ENCODE measurements at places on chromosomes 1 and 21. TPM values are rescaled to one million over a fixed set of nuclear protein-coding genes. Genes with fewer than 3 reads are reported as not detected.

Gene SPRR2G
- not detected for total RNA-seq

Gene VANGL2
- total RNA-seq, result 1.9 TPM

Gene KCNE2
- not detected for total RNA-seq

DNA sequence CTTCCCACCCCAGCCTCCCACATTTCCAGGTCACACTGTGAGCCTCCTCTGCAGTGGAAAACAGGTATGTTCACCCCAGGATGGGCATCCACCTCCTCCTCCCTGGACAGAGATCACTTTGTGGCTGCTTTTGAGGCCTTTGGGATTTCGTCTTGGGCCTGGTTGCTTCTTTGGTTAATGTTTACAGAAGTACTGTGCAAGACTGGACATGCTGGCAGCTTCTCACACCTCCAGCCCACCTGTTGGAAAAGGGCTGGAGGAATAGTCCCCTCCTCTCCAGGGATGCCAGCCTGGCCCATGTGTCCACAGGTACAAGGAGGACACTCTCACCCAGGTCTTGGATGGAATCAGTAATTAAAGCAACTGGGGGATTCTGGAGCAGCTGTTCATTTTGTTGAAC lies 56.1 kb downstream of the KAZN start:
- H3K27me3 ChIP-seq, result no peaks in the 10 kb centered on the region
- H3K4me3 ChIP-seq, result no peak overlapping the region
- H3K4me1 ChIP-seq, result no peaks in the 10 kb centered on the region
- no peak overlapping the region for H3K27ac ChIP-seq
- no peaks in the 10 kb centered on the region for H3K36me3 ChIP-seq
- no peak for DNase-seq

GRCh38 chr21:35989138-35989735 lies 71.1 kb downstream of the SETD4 start:
- no peak overlapping the region for H3K4me3 ChIP-seq
- no peaks in the 10 kb centered on the region for H3K27me3 ChIP-seq
- no peaks in the 10 kb centered on the region for H3K4me1 ChIP-seq
- no peaks in the 10 kb centered on the region for H3K36me3 ChIP-seq
- DNase-seq, result no peak

DNA sequence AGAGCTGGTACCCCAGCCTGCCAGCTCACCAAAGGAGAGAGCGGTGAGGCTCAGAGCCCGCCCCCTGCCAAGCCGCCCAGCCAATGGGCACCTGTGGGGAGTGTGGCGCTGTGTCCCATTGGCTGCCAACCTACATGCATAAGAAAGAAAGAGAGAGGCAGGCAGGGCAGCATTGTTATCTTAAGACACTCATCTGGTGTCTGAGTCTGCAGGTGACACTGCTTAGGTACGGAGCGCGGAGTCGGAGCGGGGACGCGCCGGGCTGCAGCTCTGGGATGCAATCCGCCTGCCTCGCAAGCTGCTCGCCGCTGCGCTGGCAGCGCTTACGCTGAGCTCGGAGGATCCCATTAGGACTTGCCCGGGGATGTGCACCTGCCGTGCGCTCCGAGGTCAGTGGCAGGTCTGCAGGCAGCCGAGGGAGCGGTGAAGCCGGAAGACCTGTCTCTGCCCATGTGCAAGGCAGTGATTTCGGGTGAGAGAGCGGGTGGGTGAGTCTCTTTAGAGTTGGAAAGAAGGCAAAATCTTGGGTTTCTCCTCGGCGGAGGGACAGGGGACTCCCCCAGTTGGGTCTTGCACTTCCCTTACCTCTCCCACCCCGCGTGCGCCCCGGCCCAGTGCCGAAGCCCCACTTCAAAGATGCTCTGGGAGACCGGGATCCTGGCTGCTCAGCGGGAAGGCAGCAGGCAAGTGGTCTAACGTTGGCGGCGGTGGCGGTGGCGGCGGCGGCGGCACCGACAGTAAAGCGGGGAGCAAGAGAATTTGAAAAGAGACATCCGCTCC lies at the start of gene BRINP2:
Gene BRINP2, plus strand, starts transcription at position 203 of the 780 bp plus-strand sequence. CDS start 58,919 bp downstream, outside the sequence.
- H3K27ac ChIP-seq, result no peak within 1 kb of the TSS
- peak; percentile 56 for DNase-seq
- H3K4me1 ChIP-seq, result no peaks in the 10 kb centered on the region
- H3K27me3 ChIP-seq, result peaks cover 27% of the 10 kb centered on the region
- H3K4me3 ChIP-seq, result peak within 1 kb of the TSS; percentile 57

GRCh38 chr1:21966247-21967000 lies 10.4 kb upstream of the CELA3B start:
- no peak for DNase-seq

DNA sequence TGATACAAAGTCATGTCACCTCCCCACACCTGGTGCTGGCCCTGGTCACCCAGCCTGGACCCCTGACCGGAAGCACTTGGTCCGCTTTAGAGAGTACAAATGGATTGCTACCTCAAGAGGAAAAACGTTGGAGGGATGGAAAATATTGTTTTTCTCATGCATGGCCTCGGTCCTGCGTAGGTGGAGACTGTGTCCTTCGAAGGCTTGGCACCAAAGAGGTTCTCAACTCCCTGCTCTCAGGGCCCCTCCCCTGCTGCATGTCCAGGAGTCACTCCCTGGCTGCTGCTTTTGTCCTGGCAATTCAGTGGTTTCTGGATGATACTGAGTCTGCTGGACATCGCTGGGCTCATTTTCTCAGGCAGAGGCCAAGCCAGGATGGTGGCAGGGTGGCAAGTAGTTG lies 529.8 kb downstream of the KIF26B start:
- H3K4me3 ChIP-seq, result no peak overlapping the region
- no peaks in the 10 kb centered on the region for H3K27me3 ChIP-seq
- no peaks in the 10 kb centered on the region for H3K36me3 ChIP-seq

DNA sequence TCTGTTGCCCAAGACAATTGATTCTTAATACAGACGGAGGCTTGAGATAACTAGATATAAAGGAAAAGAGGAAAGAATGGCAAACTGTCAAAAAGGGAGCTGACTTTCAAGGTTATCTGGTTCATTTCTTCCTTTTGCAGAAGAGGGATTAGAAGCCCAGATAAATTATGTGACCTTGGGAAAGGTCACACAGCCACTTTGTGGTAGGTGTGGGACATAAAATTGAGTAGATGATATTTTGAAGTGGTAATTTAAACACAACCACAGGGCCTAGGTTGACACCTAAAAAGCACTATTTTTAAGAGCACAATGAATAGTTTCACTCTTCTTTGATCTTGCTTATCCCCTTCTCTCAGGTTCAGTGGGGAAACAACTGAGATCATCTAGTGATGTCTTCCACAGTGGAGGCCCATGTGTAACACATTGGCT lies 16.9 kb upstream of the KIAA0040 start:
- H3K4me3 ChIP-seq, result no peak overlapping the region
- no peaks in the 10 kb centered on the region for H3K36me3 ChIP-seq
- H3K27ac ChIP-seq, result peak overlapping the region; percentile 14
- H3K27me3 ChIP-seq, result no peaks in the 10 kb centered on the region

Gene ERICH3
- total RNA-seq, result not detected

- H3K4me3 ChIP-seq, result no peak overlapping the region
- H3K27me3 ChIP-seq, result no peaks in the 10 kb centered on the region
- no peak for DNase-seq
- H3K27ac ChIP-seq, result peak overlapping the region; percentile 11
Measured at GRCh38 chr1:111735321-111735720, 3.9 kb downstream of the INKA2 start.

GRCh38 chr1:7113822-7114221 lies 328.6 kb downstream of the CAMTA1 start:
- no peaks in the 10 kb centered on the region for H3K27me3 ChIP-seq
- H3K36me3 ChIP-seq, result no peaks in the 10 kb centered on the region
- no peak overlapping the region for H3K4me3 ChIP-seq
- no peak overlapping the region for H3K27ac ChIP-seq

DNA sequence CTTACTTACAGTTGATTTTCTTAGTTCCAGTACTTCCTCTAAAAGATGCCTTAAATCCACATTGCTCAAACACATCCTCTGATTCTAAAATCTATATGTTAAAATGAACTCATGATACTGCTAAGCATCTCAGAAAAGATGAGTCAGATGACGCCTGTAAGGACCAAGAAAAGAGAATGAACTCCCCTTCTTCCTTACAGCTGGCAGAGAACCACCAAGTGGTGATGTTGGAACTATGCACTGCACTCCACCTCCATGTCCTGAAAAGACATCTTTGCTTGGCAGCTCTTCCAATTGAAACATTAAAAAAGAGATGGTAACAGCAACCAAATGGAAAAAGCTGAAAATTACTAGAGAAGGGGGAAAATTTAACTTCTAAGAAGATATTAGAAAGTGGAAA lies 648.8 kb downstream of the PTPRC start:
- H3K4me3 ChIP-seq, result no peak overlapping the region
- H3K27me3 ChIP-seq, result no peaks in the 10 kb centered on the region

Gene GALNT2
- total RNA-seq, result 36.9 TPM

DNA sequence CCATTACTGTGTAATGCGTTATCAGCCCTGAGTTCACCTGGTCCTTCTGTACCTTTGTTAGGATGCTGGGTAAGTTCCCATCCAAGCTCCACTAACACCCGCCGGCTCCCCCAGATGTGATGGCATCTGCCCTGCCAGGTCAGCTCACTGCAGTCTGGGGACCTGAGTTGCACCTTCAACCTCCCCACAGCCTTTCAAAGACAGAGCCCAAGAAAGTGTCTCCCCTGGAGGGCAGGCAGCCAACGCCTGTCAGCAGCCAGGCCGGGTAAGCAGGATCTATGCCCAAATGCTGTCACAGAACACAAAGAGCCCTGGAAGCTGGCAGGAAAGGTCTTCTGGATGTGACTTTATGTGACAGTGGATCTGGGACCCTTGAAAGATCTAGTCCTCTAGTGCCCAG lies 13.7 kb downstream of the MRAP start:
- peaks cover 46% of the 10 kb centered on the region for H3K36me3 ChIP-seq
- no peak overlapping the region for H3K27ac ChIP-seq
- no peaks in the 10 kb centered on the region for H3K4me1 ChIP-seq

Gene CD247
- total RNA-seq, result 0.19 TPM

Gene SPRR2E
- not detected for total RNA-seq

GRCh38 chr1:44890007-44890406 lies 47.0 kb upstream of the PTCH2 start:
- no peak overlapping the region for H3K4me3 ChIP-seq
- peaks cover 26% of the 10 kb centered on the region for H3K36me3 ChIP-seq
- no peaks in the 10 kb centered on the region for H3K27me3 ChIP-seq
- no peak overlapping the region for H3K27ac ChIP-seq
- no peaks in the 10 kb centered on the region for H3K4me1 ChIP-seq

Gene PEAR1
- 12.9 TPM for total RNA-seq

DNA sequence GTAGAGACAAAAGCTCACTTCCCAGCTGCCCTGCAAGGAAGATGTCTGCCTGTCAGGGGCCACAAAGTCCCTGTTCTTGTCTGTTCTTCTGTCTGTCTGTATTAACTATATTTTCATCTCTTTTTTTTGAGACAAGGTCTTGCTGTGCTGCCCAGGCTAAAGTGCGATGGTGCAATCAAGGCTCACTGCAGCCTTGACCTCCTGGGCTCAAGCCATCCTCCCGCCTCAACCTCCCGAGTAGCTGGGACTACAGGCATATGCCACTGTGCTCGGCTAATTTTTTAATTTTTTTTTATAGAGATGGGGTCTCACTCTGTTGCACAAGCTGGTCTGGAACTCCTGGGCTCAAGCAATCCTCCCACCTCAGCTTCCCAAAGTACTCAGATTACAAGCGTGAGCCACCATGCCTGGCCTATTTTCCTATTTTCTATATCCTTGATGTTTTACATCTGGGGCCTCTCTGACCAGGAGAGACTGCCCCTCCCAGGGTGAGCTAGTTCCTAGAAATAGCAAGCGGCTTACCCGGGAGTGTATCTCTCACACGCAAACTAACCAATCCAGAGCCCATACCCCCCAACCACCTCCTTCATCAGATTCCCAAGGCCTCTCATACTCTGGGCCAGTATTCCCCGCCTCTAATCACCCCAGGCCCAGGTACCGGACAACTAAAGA lies 5.4 kb upstream of the KLHDC7A start:
- no peaks in the 10 kb centered on the region for H3K36me3 ChIP-seq
- no peak overlapping the region for H3K27ac ChIP-seq
- H3K4me1 ChIP-seq, result no peaks in the 10 kb centered on the region
- no peak for DNase-seq
- no peak overlapping the region for H3K4me3 ChIP-seq
- peaks cover 32% of the 10 kb centered on the region for H3K27me3 ChIP-seq

DNA sequence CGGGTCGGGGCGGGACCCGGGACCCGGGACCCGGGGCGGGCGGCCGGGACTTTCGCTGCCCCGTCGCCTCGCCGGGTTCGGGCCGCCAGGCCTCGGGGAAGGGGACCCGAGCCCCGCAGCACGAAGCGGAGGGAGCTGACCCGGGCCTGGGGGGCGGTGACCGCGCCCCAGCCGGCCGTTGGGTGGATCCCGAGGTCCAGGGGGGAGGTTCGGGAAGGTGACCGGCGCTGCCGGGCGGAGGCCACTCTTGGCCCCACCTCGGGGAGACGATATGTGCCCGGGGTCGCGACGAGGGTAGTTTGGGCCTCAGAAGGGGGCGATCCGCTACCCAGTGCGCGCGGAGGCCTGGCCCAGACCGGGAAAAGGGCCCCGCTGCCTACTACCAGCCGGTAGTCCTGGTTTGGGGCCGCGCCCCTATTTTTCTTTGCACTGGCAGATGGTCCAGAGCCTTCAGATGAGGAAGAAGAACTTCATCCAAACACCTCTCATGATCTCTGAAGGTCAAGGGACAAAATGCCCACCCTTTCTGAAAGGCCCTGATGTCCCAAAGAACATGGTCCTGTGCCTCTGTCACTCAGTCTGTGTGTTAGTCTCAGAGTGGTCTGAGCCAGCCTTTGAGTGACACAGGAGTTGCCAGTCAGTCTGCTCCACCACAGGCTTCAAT lies 766 bp downstream of the AGO4 start:
- no peaks in the 10 kb centered on the region for H3K36me3 ChIP-seq
- peaks cover 24% of the 10 kb centered on the region for H3K4me1 ChIP-seq
- DNase-seq, result peak; percentile 53
- no peaks in the 10 kb centered on the region for H3K27me3 ChIP-seq

- H3K4me3 ChIP-seq, result no peak overlapping the region
- H3K4me1 ChIP-seq, result peaks cover 17% of the 10 kb centered on the region
- no peaks in the 10 kb centered on the region for H3K36me3 ChIP-seq
Measured at GRCh38 chr1:160108888-160109662, 6.5 kb upstream of the ATP1A2 start.
